ENCODE measurements at places on chromosomes 16 and 17.
A peak's percentile ranks its signal among the peaks of the same experiment; 100 is the strongest.

DNA sequence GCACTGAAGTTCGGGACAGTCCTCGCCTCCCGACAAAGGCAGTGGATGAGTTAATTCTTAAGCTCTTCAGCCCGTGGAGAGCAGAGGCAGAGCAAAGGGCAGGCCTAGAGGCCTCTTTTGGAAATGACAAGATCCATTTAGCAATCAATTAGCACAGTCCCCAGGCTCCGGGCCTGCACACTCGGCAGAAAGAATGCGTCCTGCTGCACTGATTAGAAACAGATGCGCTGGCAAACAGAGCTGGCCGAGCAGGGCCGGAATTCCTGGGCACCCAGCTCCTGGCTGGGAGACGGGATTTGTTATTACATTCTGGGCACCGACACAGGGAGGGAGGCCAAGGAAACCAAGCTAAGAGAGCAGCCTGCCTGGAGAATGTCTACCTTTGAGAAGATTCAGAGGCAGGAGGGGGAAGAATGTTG, 162.9 kb downstream of the COPRS start:
- DNase-seq, result peak; percentile 95

GRCh38 chr17:32345951-32346600, 3.9 kb upstream of the ZNF207 start:
- no peak for DNase-seq

GRCh38 chr17:44220213-44221083, 973 bp upstream of the UBTF start:
- DNase-seq, result no peak

DNA sequence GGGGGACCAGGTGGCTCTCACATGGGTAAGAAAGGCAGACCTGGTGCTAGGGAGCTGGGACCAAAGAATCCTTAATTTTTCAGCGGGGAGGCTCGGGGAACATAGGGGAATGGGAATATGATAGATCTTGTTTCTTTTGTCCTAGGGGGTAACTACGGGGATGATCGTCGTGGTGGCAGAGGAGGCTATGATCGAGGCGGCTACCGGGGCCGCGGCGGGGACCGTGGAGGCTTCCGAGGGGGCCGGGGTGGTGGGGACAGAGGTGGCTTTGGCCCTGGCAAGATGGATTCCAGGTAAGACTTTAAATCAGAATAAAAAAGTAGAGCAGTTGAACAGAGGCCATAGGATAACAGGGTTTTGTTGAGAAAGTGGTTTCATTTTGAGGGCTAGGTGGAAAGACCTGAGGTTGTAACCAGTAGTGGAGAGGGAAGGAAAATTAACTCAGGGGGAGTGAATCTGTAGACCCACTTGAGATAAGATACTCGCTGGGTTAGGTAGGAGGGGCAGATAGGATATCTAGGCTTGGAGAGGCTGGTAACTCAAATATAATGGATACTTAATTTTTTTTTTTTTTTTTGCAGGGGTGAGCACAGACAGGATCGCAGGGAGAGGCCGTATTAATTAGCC, 11.0 kb downstream of the FUS start:
- DNase-seq, result no peak

DNA sequence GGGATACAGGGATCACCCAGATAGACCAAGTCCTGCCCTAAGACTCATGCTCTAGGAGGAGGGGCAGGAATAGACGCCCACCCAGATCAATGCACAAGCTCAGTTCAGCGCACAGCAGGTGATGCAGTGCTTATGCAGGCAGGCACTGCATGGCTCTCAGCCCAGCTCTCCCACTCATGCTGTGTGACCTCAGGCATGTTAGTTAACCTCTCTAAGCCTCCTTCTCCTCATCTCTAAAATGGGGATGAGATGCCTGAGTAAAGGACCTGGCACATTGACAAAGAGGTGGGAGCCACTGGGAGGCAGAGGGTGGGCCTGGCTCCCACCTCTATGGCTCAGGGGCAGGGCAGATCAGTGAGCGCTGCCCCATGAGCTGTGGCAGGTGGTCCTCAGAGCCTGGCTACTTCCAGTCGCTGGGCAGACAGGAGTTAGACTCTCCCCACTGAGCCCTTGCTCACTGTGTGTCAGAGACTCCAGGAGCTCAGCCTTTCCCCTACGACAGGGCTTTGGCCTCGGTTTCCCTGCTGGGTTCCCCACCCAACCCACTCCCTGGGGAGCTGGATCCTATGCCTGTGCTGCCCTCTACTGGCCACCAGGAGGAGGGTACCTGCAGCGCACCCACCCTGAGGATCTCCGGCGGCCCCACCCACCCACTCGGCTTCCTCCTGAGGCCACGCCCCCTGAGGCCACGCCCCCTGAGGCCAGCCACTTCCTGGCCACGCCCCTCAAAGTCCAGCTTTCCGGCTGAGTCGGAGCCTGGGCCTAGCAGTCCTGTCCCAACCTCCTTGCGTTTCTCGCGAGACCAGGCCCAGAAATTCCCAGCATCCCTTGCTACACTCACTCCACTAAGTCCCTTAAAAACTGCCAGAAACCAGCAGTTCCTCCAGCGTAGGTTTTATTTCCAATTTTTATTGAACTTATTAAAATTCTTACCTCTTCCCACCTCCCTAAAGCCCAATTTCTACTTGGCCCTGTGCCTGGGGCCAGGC, 196.1 kb downstream of the GSG1L start:
- DNase-seq, result peak; percentile 23

GRCh38 chr17:28381141-28381825, 9.8 kb downstream of the SARM1 start:
- no peak for DNase-seq

Data from AG09319 (cell line).